ENCODE measurements at places on chromosomes 11 and 22. TPM values are rescaled to one million over a fixed set of nuclear protein-coding genes. Genes with fewer than 3 reads are reported as not detected.

ELFN2 gene
- total RNA-seq: 0.03 TPM

RFPL3 gene
- total RNA-seq: not detected

YAP1 gene
- total RNA-seq: 112 TPM

OR5A1 gene
- total RNA-seq: not detected

MICAL2 gene
- total RNA-seq: 153 TPM

GLB1L3 gene
- total RNA-seq: not detected

FIBIN gene
- total RNA-seq: not detected

GCAT gene
- 29.6 TPM for total RNA-seq

OR56A1 gene
- total RNA-seq: not detected

MS4A4A gene
- total RNA-seq: not detected

ALDH3B2 gene
- total RNA-seq: not detected

PHOX2A gene
- not detected for total RNA-seq

TEAD1 gene
- total RNA-seq: 102 TPM

SCUBE1 gene
- 0.03 TPM for total RNA-seq

TBX1 gene
- not detected for total RNA-seq

DERL3 gene
- total RNA-seq: 0.79 TPM

BTG4 gene
- not detected for total RNA-seq

HRAS gene
- total RNA-seq: 217 TPM

TEX54 gene
- 0.61 TPM for total RNA-seq

ART1 gene
- total RNA-seq: not detected

SMIM38 gene
- not detected for total RNA-seq

MRGPRF gene
- total RNA-seq: 0.05 TPM

IGSF22 gene
- total RNA-seq: 1.8 TPM

CNIH2 gene
- total RNA-seq: 0.99 TPM

WNT11 gene
- total RNA-seq: 67.7 TPM

CCDC116 gene
- total RNA-seq: 0.33 TPM

EPS8L2 gene
- 473 TPM for total RNA-seq

OR52H1 gene
- total RNA-seq: not detected

Measured in HT-29 (cell line).